HepG2 (cell line): ENCODE measurements at places on chromosomes 1 and 21. TPM values are rescaled to one million over a fixed set of nuclear protein-coding genes. Genes with fewer than 3 reads are reported as not detected.

Gene CCDC185
- not detected in 2 replicates for total RNA-seq

DNA sequence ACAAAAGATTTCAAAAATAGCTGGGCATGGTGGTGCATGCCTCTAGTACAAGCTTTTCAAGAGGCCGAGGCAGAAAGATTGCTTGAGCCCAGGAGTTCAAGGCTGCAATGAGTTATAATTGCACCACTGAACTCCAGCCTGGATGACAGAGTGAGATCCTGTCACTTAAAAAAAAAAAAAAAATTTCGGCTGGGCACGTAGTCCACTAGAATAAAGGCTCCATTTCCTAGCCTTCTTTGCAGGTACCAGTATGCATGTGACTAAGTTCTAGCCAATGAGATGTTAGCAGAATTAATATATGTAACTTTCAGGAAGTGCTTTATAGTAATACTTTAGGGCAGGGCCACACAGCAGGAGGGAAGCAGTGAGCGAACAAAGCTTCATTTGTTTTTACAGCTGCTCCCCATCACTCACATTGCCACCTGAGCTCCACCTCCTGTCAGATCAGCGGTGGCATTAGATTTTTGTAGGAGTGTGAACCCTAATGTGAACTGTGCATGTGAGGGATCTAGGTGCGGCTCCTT lies 28.8 kb upstream of the SYDE2 start:
- DNase-seq: peak; percentile 50

DNA sequence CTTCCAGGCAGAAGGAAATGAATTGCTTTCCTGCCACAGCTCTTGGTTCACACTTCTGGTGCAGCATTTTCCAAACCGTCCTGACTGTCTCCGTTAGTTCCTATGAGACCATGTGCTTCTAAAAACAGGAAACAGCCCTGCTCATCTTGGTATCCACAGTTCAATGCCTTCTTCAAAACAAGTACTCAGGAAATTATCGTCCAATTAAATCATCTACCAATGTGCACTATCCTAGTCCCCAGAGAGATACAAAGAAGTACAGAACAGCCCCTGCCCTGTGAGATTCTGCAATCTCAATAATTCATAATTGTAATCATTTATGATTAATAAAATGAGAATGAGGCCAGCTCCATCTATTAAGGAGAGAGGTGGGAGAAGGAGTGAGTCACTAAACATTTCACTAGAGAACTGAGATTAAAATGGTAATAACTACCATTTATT lies 11.2 kb downstream of the CLEC20A start:
- DNase-seq: no peak

Gene IGSF8
- 8.0 and 24.0 TPM in 2 replicates for total RNA-seq

DNA sequence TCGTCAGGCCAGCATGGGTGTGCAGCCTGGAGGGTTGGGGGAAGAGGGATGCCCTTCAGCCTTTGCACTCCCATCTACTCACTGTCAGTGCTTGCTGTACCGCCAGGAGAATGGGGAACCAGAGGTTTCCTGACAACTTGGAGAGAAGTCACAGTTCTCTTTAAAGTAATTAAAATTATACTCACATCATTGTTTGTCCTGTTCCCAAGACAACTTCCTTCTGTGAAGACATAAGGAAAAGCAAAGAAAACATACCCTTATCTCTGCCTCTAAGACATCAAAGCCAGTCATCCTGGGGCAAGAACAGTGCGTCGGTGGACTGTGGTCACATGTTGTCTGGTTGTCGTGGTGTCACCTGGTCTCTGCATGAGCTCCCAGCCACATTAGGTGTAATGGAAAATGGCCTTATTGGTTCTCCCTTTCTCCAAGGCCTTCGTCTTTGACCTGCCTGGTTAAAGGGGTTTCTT lies 17.6 kb downstream of the TRAF5 start:
- DNase-seq: no peak

DNA sequence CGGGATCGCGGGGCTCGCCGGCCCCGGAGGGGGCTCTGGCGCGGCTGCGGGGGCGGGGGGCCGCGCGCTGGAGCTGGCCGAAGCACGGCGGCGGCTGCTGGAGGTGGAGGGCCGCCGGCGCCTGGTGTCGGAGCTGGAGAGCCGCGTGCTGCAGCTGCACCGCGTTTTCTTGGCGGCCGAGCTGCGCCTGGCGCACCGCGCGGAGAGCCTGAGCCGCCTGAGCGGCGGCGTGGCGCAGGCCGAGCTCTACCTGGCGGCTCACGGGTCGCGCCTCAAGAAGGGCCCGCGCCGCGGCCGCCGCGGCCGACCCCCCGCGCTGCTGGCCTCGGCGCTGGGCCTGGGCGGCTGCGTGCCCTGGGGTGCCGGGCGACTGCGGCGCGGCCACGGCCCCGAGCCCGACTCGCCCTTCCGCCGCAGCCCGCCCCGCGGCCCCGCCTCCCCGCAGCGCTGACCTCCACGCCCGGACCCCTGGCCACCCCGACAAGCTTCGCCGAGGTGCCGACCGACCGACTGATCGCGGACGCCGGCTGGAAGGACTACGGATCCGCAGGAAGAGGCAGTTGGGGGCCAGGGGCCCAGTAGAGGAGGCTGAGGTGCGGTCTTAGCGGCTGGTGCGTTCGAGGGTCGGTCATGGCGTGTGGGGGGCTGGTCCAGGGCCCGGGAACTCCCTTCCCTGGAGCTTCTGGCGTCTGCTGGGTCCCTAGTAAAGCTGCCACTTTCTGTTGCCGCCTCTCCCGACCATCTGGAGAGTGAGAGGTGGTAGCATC lies 711 bp downstream of the TRNP1 start:
- DNase-seq: no peak

DNA sequence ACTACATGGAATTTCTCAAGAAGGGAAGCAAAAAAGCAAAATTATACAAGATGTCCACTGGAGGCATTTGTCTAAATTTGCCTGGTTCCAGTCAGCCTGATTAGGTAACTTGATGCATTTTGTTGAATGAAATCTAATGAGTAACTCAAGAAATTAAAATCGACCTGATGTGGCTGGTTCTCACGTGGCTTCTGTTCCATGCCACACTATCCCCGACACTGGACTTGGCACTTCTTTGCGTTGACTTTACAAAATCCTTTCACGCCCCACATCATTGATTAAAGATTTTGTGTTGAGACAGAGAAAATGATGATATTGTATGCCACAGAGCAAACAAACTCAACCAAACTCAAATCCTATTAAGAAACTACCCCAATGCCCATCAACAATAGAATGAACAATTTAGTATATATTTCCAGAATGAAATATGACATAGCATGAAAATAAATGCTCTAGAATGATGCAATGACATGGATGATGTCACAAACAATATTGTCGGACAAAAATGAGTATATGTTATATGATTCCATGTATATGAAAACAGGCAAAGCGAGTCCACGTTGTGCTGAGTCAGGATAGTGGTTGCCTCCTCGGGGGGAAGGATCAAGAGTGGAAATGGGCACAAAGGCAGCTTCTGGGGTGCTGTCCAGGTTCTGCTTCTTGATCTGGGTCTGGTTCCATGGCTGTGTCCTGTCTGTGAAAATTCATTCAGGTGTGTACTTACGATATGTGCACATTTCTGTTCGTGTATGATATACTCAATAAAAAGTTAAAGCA lies 12.9 kb upstream of the HMGCS2 start:
- no peak for DNase-seq

Gene S1PR1
- not detected in 2 replicates for total RNA-seq

Gene LIN28A
- total RNA-seq: 0.04 TPM in 1 of 2 replicates, not detected in the other

DNA sequence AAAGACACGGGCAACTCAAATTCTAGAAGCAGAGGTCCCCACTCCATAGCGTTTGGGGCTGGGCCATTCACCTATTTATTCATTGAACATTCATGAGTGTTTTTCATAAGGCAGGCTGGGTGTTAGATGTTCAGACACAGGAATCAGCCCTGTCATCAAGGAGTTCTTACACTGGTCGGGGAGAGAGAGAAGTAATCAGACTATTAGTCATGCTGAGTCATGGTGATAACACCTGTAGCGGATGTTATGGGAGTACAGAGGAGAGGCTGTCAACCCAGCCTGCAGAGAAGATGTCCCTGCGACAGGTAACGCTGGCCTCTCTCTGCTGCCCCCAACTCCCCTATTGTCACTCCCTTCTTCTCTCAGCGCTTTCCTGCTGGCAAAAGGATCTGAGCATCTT lies 17.2 kb downstream of the LY9 start:
- peak; percentile 26 for DNase-seq

Gene RHCE
- total RNA-seq: not detected in 2 replicates

DNA sequence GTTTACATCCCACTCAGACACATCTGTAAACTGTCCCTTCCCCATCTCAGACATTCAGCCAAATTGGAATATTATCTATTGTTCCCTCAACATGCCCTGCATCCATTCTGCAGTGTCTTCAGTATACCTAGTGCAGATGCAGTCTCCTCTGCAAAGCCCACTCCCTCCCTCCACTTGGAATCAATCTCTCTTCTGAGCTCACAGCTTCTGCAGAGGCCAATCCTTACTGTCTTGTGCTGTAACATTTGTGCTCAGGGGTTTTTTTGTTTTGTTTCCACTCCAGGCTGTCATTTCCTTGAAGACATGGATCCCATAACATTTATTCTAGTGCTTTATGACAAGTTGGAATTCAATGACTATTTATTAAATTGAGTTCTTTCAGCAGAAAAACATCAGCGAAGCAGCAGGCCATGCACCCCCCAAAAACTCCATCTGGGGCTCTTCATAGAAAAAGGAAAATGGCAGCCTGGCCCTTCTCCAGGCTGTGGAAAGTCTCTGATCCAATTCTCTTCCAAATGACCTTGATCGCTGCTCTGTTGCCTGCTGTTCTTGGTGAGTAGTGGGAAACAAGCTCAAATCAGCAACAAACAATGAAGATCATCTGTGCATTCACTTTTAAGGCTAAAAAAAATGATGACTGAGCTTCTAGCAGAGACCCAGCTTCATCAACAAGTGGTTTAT lies 8.7 kb downstream of the C4BPA start:
- no peak for DNase-seq

DNA sequence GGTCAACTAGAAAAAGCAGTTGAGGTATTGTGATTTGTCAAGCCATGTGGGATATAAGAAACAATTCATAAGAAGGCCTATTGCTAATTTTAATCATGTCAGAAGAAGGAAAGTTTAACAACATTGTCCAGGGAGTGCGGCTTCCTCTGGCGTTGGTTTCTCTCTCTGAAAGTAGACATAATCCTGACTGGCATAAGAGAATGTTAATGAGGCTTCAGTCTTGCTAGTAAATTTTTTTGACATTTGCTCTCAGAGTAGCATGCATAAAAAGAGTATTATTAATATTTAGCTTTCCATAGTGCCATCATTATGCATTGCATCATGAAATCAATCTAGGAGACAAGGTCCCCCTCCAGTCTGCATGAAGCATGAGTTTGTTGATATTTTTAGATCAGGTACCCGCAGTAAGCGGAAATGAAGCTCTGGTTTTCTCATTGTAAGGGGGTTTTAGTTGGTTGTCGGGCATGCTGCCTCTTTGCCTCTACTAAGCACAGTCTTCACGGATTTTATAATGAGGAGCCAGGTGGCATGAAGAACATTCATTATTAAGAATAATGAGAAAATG lies 12.8 kb upstream of the PRDM2 start:
- DNase-seq: no peak

GRCh38 chr1:116886291-116886878 lies 23.3 kb upstream of the PTGFRN start:
- no peak for DNase-seq

GRCh38 chr1:72623299-72623708 lies 341.0 kb upstream of the NEGR1 start:
- DNase-seq: peak; percentile 20

DNA sequence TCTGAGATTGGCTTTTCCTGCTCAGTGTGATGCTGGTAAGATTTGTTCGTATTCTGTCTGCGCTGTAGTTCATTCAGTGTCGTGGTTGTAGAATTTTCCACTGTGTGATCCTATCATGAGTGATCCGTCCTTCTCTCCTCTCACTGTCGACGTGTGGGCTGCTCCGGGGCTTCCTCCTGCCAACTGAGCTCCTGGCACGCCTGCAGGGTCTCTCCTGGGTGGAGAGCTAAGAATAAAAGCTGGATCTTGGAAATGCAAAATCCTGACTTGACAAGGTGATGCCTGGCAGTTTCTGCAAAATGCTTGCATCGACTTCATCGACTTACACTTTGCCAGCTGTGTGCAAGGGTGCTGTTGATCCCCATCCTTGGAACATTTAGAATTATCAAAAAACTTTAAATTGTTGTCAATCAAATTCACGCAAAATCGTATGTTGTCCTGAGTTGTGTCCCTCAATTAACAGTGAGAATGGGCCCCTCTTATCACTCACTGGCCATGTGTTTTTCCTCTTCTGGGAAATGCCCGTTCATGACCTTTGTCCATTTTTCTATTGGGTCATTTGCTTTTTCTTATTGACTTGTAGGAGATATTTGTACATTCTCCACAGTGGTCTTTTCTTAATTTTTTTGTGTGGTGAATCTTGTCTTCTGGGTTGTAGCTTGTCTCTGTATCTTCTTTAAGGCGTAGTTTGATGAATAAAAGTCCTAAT lies 125.5 kb downstream of the CRYAA start:
- DNase-seq: no peak

Gene FAM78B
- 0.29 and 0.31 TPM in 2 replicates for total RNA-seq

DNA sequence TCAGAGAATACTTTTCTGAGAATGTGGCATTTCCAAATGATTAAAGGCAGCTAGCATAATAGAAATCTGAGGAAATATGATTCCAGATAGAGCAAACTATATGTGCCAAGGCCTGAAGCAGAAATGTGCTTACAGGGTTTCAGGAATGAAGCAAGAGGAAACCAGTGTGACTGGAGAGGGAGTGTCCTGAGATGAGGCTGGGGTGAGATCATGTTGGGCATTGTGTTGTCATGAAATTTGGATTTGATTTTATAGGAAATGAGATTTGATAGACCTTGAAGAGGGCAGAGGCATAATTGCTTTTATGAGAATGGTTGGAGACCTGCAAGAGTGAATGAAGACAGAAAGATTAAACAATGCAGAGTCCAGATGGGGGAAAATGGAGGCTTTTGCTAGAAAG lies 338.1 kb upstream of the SNX7 start:
- DNase-seq: no peak

Gene ALPL
- not detected in 2 replicates for total RNA-seq
